ENCODE measurements at places on chromosomes 7 and 10.

- no peak for DNase-seq
These were observed 231.1 kb downstream of the ADAM12 start for GRCh38 chr10:126157189-126157588.

DNA sequence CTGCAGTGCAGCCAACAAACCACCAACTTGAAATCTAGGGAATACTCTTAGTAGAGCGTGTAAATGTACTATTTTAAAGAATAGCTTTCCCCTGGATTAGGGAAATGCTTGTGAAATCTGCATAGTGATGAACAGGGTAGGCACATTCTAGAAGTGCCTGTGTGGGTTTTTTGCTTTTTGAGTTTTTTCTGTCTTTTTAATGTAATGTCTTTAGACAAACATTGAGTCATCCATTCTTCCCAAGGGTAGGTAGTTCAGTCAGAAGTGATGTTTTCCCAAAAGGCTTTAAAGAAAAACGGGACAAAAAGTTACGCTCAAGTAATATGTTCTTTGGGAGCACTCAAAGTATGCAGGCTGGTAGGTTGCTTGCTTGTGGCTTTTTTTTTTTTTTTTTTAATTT lies 130.0 kb downstream of the AUTS2 start:
- DNase-seq, result no peak

GRCh38 chr10:82609845-82610244 lies 734.9 kb downstream of the NRG3 start:
- DNase-seq, result no peak

GRCh38 chr10:72740528-72740927 lies 48.6 kb downstream of the MCU start:
- no peak for DNase-seq

DNA sequence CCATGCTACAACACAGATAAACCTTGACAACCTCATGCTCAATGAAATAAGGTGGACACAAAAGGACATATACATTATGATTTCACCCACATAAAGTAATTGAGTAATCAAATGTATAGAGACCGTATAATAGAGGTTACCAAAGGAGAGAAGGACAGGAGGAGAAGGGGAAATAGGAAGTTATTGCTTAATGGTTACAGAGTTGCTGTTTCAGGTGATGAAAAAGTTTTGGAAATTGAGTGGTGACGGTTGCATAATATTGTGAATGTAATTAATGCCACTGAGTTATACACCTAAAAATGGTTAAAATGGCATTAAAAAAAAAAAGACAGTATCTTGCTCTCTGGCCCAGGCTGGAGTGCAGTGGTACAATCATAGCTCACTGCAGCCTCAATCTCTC lies 1.5 kb upstream of the OGDH start:
- no peak for DNase-seq

- DNase-seq, result no peak
These were observed 2.1 kb downstream of the CNNM1 start for GRCh38 chr10:99331207-99331803.

DNA sequence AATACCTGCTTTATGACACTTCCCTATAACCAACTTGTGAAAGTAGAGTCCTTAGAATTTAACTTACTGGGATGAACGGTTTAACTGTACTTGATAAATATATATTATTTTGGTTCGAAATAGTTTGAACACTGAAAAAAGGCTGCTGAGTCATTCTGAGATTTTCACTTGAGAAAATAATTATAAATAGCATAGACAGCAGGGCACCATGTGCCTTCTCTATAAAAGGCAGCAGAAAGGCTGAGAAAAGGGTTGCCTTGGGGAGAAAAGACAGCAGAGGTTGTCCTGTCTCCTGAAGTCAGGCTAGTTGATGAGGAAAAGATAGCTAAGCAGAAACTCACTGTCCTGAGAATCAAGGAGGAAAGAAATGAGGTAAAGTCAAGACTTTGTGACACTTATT lies 92.4 kb downstream of the CTTNBP2 start:
- DNase-seq, result no peak

DNA sequence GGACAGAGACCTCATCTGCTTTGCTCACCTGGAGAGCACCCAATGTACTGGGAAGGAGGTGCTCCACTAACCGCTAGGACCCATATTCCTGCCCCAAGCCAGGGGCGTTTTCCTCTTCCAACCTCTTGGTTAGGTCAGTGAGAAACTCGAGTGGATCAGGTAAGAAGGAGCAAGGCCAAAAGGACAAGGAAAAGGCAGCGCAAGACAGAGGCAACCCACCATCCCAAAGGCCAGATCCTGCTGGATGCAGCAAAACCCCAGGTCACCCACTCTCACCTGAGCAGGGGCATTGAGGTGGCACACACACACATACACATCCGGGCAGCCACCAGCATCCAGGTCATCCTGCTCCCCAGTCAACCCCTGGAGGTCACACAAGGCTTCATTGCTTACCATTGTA lies 105.1 kb downstream of the GRID1 start:
- DNase-seq, result no peak

- no peak for DNase-seq
These were observed 8.9 kb downstream of the MYO1G start for GRCh38 chr7:44969701-44970522.

GRCh38 chr10:89217057-89217990 lies 10.2 kb upstream of the CH25H start:
- DNase-seq, result no peak

- DNase-seq, result no peak
These were observed at the start of gene CRHR2 for GRCh38 chr7:30682212-30683083. Gene CRHR2 (minus strand): TSS chr7:30682456. CDS start chr7:30682280, 176 bp downstream.

DNA sequence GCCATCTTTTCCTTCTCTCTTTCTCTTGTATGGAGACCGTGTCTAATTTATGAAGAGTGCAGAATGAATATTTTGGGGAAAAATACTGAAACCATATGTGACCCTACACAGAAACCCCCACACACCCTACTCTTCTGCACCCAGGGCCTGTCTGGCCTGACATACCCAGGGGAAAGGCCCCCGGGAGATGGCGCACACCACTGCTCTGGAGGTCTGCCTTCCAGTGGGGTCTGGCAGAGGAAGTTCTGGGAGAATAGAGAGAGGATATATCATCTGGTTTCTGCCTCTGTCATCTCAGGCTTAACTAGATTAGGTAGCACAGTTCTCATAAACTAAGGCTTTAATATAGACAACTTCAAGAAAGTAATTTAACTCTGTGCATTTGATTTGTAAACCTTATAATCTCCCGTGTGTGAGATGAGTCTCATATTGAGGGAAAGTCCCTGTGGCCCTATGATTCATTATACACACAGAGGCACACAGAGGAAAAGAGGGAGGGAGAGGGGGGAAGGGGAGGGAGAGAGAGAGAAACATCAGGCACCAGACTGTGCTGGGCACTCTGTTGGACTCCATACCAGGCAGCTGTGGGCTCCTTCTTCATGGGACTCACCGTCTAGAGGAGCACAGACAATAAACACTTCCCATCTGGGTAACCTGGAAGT lies 123.3 kb downstream of the AOAH start:
- no peak for DNase-seq

DNA sequence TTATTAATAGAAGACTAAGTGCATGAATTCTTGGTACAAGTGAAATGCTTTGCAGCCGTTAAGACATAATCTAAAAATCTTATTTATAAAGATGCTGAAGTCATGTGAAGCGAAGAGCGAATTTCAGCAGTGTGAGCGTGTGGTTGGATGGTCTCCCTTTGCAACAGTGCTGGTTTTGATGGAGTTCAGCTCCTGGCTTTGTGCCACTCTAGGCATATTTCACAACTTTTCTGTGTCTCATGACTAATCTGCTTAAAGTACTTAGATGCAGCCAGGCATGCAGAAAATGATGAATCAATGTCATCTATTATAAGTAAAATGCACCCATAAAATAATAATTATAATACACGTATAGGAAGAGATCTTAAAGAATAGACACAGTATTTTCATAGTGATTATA lies 107.2 kb upstream of the TCERG1L start:
- no peak for DNase-seq

- no peak for DNase-seq
These were observed 13.4 kb upstream of the RASSF4 start for GRCh38 chr10:44946205-44946604.

DNA sequence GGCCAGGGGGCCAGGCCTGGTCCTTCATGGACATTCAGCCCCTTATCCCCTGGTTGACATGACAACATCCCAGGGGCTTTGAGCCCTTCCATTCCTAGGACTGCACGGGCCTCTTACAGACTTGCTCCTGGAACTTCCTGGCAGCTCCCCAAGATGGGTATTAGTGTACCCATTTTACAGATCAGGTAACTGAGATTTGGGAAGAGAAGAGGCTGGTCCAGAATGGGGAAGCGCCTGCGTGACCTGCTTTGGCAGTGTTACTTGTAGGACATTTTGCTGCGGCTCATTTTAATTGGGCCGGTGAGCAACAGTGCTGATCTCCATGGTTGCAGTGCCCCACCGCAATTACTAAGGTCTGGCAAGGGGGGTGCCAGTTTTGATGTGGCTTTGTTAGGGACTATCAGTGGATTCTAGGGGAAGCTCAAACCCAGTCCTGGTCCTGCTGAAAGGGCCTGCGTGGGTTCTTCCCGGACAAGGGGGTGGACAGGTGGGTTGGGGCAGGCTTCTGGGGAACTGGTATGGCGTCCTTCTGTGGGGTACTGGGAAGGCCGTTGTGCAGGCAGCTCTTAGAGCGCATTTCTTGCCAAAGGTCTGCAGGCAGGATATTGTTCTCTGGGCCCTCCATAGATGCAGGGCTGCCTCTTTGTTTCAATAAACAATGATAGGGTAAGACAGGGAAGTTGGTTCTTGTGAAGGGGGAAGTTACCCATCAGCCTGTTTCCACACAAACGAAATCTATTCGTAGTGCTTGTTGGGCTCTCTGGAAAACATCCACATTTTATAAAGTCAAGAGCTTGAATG lies 137.6 kb downstream of the RGS10 start:
- no peak for DNase-seq

- no peak for DNase-seq
These were observed 4.5 kb downstream of the GPRIN2 start for GRCh38 chr10:46551701-46552525.

DNA sequence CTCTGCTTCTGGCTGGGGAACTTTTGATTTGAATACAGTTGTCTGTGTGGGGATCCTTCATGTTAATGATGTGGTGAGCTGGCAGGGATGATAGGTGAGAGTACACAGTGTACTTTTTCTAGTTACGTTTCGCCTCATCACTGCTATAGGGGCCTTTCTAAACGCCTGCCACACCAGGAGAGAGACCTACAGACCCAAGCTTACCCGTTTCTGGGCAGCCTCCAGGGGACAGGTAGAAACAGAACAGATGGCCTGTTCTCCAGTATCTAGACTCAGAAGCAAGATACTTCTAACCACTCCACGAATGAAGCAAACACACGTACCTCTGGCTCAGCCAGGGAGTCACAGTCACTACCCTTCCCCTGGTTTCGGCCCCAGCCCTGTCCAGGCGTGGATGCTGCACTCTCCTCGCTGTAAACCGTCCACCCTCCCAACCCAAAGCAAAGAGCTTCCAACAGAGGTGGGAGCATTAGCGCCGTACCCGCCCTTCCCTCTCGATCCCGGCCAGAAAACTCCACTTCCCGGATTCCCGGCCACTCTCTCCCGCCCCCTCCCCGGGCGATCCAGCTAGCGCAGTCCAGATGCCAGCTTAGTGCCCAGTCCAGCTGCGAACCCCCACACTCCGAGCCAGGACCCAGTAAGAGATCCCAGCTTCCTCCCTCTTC lies 1.2 kb downstream of the CCDC6 start:
- DNase-seq, result no peak

DNA sequence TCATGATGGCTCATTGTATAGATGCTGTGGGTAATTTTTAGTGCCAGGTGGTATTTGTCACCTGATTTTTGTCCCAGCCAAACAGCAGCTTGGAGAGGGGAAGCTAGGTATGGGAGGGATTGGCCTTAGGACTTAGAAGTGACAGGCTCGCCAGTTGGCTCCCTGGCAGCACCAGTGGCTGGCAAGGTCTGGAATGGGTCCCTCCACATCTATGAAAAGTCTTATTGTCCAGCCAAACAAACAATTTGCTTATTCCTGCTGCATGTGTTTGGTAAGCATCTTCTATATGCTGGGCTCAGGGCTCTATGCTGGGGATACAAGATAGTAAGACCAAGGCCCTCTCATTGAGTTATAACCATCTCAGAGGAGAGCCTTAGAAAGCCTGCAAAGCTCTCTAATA lies 42.5 kb downstream of the SORCS3 start:
- no peak for DNase-seq

- no peak for DNase-seq
These were observed 63.5 kb upstream of the LRRN3 start for GRCh38 chr7:111027396-111027795.

DNA sequence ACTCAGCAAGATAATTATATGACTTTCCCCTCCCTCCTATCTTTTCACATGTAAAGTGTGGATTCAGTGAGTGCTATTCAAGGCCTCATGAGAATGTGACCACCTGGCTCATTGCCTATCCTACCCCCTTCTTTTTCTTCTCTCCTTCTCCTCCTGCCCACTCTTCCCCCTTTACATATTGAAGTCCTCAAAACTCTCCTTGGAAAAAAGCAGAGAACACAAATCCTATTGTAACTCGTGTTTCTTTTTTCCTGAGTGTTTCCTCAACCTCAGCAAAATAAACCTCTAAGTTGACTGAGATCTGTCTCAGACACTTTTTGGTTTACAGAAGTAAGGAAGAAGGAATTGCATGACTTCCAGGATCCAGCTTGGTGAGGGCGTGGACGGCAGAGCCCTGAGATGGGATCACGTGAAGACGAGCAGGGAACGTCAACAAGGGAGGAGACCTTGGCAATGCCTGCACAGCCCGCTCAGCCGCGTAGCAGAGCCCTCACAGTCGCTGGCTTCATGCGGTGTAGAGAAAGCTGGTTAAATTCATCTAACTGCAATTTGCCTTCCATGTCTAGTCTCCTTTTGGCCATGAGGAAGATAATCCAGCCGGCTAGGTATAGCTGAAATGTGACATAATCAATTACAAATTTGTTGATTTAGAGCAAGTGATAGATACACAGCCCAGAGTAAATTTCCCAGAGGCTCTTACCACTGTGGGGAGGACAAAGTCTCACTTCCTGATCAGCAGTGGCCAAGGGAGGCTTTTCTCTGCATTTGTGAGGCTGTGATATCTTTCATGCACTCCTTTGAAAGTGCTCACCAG lies 75.7 kb downstream of the LYZL2 start:
- DNase-seq, result no peak

DNA sequence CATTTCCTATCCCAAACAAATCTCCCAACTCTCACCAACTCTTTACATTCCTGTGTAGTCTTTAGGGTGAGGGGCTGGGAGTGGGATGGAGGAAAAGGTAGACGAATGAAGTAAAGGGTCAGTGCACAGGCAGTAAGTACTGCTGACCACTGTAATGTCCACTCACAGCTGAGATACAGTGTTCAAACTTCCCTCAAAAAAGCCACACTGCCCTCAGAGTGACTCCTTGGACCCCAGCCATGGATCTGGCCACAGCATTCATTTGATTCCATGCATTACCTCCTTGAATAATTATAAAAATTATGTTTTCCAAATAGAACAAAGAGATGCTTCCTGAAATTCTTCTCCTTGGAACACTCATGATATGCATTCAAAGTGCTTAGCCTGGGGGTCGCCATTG lies 19.8 kb upstream of the HIPK2 start:
- no peak for DNase-seq

- DNase-seq, result peak; percentile 96
These were observed 116.2 kb downstream of the SH3PXD2A start for GRCh38 chr10:103739039-103739764.

GRCh38 chr7:133676805-133677370 lies 424.0 kb downstream of the EXOC4 start:
- no peak for DNase-seq
